Thyroid gland (tissue), 4 donors: ENCODE measurements at places on chromosomes 11 and 22.
A peak's percentile ranks its signal among the peaks of the same experiment; 100 is the strongest.

DNA sequence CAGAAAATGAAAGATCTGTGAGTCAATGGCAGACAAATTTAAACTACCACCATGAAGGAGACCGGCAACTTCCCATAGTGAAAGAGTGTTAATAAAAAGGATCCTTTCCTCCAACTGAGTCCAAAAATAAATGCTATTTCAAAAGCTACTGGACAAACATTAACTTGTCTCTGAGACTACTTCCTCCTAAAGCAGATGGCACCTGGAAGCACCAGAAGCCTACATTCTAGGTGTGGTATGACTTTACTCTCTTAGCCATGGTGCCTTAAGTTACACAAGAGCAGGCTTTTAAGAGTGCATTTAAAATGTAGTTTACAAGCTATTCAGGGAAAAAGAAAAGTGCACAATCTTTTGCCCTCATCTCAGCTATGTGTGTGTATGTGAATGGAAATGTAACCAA, 2.5 kb downstream of the ARHGAP32 start:
- DNase-seq: no peak

DNA sequence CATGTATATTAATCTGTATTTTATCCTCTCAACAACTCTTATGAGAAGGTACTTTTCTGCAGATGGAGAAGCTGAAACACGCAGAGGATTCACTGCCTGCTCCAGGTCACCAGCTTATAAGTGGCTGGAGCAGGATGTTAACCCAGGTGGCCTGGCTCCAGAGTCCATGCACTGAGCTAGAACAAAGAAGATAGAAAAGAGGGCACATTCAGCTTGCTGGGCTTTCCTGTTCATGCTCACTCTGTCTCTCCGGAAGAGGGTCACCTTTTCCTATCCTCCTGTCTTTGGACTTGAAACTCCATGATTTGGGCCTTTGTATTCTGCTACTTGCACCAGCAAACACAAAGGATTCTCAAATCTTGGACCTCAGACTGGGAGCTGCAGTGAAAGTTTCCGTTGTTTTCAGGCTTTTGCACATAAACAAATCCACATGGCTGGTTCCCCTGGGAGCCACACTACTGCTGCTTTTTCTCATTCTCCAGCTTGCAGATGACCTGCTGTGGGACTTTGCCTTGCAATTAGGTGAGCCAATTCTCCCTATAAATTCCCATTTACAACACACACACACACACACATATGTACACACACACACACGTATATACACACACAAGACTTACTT, 117.3 kb upstream of the GRK3 start:
- peak; percentile 66 for DNase-seq

DNA sequence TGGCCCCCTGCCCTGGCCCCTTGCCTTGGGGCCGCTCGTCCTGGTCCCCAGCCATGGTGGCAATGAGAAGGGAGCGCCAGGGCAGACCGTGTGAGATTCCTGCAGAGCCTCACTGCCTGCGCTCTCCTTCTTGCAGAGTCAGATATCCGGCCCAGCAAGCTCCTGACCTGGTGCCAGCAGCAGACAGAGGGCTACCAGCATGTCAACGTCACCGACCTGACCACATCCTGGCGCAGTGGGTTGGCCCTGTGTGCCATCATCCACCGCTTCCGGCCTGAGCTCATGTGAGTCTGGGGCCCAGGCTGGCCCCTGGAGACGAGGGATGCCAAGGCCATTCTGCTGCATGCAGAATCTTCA, 114.1 kb downstream of the MICAL2 start:
- DNase-seq: peak; percentile 60

- no peak for DNase-seq
Measured at GRCh38 chr11:128484172-128484571, 103.2 kb downstream of the ETS1 start.

DNA sequence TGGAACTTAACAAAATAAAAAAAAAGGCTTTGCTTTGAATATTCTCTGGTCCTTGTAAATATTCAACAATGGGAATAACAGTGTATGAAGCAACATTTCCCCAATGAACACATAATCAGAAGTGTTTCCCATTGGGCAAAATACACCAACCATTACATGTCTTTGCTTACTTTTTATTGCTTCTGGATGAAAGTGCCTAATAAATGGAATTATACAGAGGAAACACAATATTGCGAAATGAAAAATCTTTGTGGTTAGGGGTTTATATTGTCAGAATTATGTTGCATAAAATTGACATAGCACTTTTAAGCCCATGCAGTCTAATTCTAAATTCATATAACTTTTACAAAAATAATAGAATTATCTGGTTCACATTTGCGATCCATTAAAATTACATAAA, 386.4 kb downstream of the DCDC1 start:
- DNase-seq: no peak

- no peak for DNase-seq
Measured at GRCh38 chr11:112216561-112217105, 9.6 kb upstream of the PTS start.

- no peak for DNase-seq
Measured at GRCh38 chr11:18540207-18541009, 13.7 kb upstream of the TSG101 start.

GRCh38 chr22:20436307-20436767, 1.3 kb downstream of the SCARF2 start:
- peak; percentile 57 for DNase-seq
